AG08396 (cell line): ENCODE measurements at places on chromosomes 3 and 15.

- no peak for DNase-seq
Measured at GRCh38 chr3:133820129-133820528, 14.5 kb downstream of the SRPRB start.

- no peak for DNase-seq
Measured at GRCh38 chr3:56754741-56755417, 46.9 kb downstream of the ARHGEF3 start.

DNA sequence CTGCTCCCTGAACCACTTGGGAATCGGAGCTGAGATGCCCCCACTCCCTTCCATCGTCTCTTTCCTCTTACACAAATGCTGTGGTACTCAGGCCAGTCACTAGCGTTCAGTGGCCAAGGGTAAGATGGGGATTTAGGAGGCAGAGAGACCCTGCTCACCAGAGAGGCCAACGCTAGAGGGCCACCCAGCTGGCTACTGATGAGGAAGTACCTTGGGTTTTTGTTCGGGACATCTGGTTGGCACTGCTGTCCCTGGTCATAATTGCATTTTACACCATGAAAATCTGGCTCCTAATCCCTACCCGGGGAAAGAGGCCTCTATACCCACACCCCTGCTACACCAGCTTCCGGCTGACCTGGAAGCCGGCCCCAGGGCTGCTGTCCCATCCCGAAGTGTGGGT is 7.7 kb downstream of the MAP6D1 start:
- no peak for DNase-seq

DNA sequence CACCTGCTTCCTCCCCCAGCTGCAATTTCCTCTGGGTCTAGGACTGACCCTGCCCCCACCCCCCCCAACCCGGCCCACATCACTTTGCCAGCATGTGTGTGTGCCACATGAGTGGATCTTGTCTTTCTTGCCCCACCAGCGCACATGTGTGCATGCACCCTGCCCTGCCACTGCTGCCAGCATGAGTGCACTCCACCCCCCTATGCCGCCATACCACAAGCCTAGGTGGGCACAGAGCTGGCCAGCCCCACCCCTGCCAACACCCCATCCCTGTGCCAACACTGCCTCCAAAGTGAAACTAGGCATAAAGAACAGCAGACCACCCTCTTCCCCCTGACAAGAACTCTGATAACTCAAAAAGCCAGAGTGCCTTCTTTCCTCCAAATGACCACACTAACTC is 296.3 kb upstream of the SGO1 start:
- DNase-seq, result no peak

DNA sequence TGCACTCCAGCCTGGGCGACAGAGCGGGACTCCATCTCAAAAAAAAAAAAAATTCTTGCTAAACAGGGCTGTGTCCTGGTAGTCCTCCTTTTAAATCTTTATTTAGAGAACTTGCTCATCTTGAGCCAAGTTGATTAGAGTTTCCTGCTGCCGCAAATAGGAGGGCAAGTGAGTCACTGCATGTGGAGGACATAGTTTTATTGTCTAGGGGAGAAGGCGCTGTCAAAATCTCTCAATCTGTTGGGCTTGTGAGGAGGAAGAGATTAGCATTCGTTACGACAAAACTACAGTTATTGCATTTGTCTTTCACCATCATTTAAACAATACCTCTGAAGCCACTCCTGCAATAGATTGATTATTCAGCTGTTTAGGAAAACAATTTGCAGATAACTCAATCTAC is 11.5 kb downstream of the MUC4 start:
- no peak for DNase-seq

GRCh38 chr15:101266787-101267186 is 10.5 kb downstream of the SELENOS start:
- no peak for DNase-seq

DNA sequence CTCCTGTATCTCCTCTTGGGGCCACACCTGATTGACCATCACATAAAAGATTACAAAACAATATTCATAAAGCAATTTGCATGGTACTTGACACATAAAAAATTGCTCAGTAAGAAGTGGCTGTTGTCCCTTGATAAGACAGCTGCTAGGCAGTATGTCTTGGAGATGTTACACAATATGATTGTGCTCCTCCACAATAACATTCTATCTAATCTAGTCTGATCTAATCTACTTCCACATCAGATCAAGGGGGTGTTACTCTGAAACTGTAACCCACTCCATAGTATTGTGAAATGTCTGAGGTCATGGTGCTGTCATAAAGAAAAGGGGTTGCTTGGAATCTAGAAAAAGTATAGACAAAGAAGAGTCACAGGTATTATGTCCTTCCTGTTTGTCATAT is 23.4 kb upstream of the AQP9 start:
- no peak for DNase-seq

DNA sequence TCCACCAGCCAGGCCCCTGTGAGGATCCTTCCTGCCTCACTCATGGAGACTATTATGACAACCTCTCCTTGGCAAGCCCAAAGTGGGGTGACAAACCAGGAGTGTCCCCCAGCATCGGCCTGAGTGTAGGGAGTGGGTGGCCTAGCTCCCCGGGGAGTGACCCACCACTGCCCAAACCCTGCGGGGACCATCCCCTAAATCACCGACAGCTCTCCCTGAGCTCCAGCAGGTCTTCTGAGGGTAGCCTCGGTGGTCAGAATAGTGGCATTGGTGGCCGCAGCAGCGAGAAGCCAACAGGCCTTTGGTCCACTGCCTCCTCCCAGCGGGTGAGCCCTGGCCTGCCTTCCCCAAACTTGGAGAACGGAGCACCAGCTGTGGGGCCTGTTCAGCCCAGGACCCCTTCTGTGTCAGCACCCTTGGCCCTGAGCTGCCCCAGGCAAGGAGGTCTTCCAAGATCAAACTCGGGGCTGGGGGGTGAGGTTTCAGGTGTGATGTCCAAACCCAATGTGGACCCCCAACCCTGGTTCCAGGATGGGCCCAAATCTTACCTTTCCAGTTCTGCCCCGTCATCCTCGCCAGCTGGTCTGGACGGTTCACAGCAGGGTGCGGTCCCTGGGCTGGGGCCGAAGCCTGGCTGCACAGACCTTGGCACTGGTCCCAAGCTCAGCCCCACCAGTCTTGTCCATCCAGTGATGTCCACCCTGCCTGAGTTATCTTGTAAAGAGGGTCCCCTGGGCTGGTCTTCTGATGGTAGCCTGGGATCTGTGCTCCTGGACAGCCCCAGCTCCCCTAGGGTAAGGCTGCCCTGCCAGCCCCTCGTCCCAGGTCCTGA is 1.0 kb downstream of the LIMD1 start:
- DNase-seq, result no peak

GRCh38 chr3:102532901-102533300 is 98.1 kb downstream of the ZPLD1 start:
- DNase-seq, result peak; percentile 5

- DNase-seq, result no peak
Measured at GRCh38 chr15:41241221-41241964, 10.3 kb downstream of the CHP1 start.

DNA sequence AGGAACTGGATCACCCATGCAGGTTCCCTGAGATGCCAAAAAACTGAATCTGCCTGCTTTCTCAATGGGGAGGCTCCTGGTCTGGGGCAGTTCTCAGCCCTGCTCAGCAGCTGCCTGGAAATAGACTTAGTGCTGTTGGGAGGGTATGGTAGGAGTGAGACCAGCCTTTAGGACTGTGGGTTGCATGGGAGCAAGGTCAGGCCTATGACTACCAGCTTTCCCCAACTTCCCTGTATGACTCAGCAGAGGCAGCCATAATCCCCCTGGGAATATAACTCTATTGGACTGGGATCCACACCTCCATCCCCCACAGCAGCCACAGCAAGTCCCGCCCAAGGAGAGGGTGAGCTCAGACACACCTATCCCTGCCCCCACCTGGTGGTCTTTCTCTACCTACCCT is 87.0 kb downstream of the CFAP44 start:
- DNase-seq, result no peak

GRCh38 chr15:88243895-88244787 is 12.4 kb downstream of the NTRK3 start:
- DNase-seq, result peak; percentile 34

- peak; percentile 90 for DNase-seq
Measured at GRCh38 chr3:184399410-184399809, 19.6 kb downstream of the CHRD start.
